Activated CD8-positive, alpha-beta memory T cell treated with anti-CD3 and anti-CD28 coated beads, Interleukin-2, amount 50 U/mL, for 4 hours (primary cell): ENCODE measurements at places on chromosomes 1 and 21.

DNA sequence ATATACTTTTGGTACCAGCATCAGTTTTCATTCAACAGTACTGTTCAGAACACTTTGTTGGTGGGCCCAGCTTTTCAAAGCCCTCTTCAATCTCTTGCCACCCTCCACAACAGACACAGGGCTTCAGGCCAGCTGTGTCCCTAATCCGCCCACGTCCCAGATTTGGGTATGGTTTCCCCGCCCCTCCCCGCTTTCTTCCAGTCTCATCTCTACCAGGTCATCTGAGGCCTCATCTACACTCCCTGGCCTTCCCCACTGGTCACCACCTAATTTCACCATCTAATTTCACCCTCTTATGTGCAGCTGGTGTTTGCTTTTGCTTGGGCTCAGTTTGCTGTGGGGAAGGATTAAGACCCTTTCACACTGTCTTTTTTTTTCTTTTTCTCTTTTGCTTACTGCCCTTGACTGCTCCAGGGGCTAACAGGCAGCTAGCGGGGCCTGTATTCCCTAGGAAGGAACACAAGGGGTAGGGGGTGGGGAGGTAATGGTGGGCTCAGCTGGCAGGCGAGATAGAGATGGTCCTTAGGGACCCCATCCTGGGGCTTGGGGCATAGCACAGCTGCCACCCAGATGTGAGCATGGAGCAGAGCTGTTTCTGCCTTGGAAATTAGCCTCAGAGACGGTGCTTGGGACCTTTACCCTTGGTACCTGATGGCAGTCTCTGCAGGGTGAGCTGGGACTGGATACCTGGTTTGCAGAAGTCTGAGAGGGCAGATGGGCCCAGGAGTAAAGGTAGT lies 3.8 kb upstream of the EPB41 start:
- DNase-seq, result no peak

DNA sequence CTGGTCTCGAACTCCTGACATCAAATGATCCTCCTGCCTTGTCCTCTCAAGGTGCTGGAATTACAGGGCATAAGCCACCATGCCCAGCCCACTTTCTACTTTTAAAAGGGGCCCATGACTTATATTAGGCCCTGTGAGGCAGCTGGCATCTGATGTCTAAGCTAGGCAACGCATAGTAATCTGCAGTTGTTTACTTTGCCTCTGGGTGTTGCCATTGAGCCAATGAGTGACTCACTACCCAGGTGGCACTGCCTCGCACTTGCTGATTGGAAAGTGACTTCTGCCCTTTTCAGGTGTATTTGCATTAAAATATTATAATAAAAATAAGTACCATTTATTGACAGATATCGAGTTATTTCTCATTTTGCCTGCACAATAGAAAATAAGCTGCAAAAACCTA lies 84.9 kb downstream of the KIF14 start:
- DNase-seq, result no peak

DNA sequence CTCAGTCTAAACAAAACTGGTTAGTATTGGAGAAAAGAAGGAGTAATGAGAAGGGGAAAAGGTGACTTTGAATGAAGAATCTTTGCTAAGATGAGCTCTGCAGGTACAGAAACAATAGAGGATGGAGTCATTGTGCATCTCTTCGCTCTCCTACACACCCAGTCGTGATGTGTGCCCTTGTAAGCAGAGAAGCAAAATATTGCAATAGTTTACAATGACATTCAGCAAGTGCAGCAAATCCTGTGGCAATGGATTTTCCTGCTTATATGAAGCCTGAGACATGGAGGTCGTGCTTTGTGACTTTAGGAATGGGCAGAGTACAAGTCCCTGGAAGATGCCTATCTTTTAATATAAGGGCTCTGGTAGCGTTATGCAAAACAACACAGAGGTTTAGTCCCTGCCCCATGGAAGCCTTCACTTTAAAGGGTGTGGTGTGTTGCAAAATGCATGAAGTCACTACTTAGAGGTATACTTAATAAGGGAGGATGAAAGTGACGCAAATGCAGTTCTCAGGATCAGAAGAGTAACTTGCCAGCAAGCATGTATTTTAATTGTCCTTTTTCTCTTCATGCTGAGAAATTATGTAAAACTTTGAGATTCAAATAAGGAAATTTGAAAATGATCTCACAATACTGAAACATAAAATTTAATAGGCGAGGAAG lies 88.0 kb upstream of the IVNS1ABP start:
- no peak for DNase-seq

GRCh38 chr21:18588001-18588662 lies 184.5 kb upstream of the TMPRSS15 start:
- no peak for DNase-seq

- no peak for DNase-seq
Measured at GRCh38 chr21:37431243-37431642, 64.7 kb downstream of the DYRK1A start.

DNA sequence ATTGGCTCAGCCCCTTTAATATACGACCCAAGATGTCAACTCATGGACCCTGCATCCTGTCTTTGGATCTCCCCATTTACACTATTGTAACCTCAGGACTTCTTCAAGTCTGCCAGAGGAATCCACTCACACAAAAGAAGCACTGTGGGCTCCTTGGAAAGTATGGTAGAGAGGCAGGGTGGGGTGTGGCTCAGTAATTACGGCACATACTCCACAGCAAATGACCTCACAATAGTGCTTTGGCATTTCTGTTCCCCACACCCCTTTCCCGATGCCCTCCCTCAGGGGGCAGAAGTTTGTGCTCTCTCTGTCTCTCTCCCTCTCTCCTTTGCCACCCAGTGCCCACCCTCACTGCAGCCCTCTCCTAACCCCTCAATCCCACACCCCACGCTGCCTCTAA lies 27.8 kb upstream of the IFNAR2 start:
- DNase-seq, result no peak

GRCh38 chr1:234879147-234880080 lies 249.2 kb downstream of the TOMM20 start:
- DNase-seq, result no peak

- no peak for DNase-seq
Measured at GRCh38 chr1:151494741-151495281, 16.4 kb upstream of the CGN start.

DNA sequence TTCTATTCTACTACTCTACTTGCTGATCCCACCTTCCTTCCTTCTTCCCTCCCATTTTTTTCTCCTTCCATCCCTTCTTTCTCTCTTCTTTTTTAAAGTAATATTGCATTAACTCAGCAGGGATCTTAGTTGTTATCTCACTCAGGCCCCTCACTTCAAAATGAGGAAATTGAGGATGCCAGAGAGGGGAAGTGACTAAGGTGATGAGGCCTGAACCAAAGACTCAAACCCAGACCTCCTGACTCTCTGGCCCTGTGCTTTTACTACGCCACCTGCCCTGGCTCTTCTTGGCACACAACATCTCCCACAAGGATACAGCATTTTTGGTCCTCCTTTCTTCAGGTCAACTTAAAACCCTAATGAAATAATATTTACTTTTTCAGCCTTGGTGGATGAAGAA lies 151.7 kb upstream of the ZNF648 start:
- DNase-seq, result no peak

DNA sequence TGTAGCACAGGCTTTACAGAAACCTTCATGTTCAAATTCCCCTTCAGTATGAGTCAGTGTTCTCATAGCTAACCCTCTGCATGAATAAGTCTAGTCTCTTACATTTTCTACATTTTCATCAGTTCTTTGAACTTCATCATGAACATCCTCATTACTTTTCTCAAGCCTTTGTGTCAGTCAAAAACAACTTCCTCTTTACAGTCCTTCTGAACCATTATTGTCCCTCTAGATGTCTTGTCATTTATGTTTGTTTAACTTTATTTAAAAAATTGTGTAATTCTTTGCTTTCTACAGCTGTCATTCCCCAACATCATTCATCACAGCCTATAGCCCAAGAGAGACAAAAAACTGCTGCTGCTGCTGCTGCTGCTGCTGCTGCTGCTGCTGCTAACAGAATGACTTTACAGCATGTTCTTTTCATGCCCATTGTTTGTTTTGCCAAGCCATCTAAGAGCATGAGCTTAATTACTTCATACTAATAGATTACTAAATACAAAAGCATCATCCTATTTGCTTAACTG lies 133.1 kb downstream of the LRRC40 start:
- DNase-seq, result no peak

- no peak for DNase-seq
Measured at GRCh38 chr1:183636783-183637182, 1.2 kb upstream of the ARPC5 start.

GRCh38 chr1:54227891-54228310 lies 27.9 kb downstream of the MRPL37 start:
- DNase-seq, result no peak

DNA sequence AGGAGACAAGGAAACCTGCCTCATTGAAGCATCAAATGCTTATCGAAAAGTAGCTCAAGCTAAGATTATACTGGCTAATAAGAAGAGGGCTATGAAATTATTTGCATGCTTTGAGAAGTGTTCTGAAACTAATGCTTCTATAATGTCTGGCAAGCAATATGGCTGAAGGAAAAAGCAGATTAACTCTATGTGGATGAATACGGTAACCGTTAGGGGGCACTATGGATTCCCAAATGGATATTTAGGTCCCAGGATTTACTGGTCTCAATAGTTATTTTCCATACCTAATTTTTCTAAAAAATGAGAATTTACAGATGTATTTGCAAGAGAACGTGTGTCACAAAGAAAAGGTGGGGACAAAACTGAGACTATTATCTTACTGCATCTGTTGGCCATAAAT lies 34.6 kb upstream of the RRP15 start:
- DNase-seq, result no peak

DNA sequence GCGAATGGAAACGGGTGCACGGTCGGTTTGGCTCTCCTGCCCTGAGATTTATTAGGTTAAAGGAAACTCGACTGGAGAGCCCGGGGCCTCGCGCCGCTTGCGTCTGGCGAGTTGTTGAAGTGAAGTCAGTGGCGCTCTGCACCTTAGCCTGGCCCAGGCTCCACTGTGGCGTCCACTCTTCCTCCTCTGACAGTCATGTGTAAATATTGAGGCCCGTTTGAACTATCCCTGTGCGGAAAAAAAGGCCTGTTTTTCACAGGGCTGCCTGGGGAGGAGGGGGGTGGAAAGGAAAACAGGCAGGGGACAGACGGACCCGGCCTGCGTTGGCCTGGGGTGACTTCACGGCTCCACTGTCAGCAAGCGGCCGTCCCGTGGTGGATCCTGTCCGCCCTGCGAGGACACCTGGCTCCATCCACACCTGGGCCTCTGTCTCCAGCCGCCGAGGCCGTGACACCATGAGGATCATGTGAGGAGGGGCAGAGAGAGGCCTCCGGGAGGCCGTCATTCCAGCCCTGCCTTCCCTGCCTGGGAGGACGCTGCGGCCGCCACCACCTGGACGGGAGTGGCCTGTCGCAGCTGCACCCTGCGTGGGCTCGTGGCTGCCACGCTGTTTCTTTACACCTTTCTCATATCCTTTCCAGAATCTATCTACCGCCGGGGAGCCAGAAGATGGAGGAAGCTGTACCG lies 59.8 kb downstream of the FAAP20 start:
- DNase-seq, result no peak
